ENCODE measurements at places on chromosomes 12 and 14.

DNA sequence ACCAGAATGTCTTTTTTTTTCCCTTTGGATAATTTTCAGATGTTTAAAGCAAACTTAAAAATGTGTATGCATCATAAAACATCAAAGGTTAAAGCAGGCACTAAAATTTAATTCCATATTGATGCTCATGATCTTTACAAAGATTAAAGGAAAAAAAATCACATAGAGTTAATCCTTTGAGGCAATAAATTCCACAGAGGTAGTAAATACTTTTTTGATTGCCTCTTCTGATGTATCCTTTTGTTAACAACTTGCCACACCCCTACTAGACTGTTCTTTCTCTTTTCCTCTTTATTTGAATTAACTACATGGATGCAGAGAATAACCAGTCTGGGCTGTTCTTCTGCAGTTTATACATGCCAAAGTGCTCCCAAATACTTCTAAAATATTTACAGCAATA, 45.2 kb upstream of the KCNJ8 start:
- no peak for DNase-seq

GRCh38 chr12:22533155-22533554, 11.2 kb downstream of the C2CD5 start:
- no peak for DNase-seq

DNA sequence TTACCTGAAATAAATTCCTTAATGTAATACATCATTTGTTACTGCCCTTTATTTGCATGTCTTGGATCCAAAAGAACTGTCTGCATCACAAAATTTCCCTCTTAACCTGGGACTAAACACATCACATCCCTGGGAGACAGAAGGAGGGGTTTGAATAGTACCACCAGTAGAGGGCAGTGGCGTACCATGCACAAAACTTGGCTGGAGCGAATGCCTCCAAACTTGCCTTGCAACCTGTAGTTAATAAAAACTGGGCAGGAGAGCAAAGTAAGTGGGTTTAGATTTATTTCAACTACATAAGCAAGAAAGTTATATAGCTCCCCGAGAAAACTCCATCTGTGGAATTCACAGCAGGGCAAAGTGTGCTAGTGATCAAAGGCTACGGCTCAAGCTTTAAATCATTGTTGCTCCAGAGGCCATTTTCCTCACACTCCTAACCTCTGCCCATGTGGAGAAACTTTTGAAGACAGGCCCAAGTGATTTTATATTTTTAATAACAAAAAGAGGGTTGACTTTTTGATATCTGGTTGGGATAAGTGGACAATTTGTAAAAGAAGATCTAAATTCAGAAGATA, 1176.7 kb upstream of the SEL1L start:
- no peak for DNase-seq

GRCh38 chr14:104121142-104121541, 17.2 kb upstream of the KIF26A start:
- no peak for DNase-seq
